ENCODE measurements at places on chromosomes 2 and 18.

- H3K27ac ChIP-seq, result no peak overlapping the region
- H3K27me3 ChIP-seq, result no peaks in the 10 kb centered on the region
- no peaks in the 10 kb centered on the region for H3K36me3 ChIP-seq
- no peaks in the 10 kb centered on the region for H3K4me1 ChIP-seq
- no peak for DNase-seq
Measured at GRCh38 chr2:212901604-212902275, 249.7 kb downstream of the IKZF2 start.

DNA sequence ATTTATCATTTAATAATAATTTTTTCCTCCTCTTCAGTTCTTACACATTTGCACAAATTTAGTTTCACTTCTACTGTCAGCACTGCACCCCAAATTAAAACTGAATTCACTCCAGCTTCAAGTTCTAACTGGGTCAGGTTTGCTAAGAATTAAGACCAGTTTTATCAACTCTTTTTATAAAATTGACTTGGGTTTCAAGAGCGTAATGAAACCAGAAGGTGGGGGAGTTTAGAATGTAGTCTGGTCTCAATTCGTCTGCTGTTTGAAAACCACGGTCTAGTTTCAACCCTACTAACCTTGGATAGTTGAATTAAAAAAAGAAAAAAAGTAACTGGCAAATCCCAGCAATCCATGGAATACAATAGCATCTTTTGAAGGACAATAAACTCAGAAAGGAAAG lies 14.3 kb upstream of the CTLA4 start:
- H3K36me3 ChIP-seq, result no peaks in the 10 kb centered on the region
- no peak overlapping the region for H3K4me3 ChIP-seq
- H3K4me1 ChIP-seq, result no peaks in the 10 kb centered on the region
- DNase-seq, result no peak
- H3K27ac ChIP-seq, result no peak overlapping the region
- no peaks in the 10 kb centered on the region for H3K27me3 ChIP-seq

- H3K4me1 ChIP-seq, result no peaks in the 10 kb centered on the region
- DNase-seq, result no peak
- H3K27ac ChIP-seq, result no peak overlapping the region
- no peak overlapping the region for H3K4me3 ChIP-seq
Measured at GRCh38 chr2:70546376-70546775, 7.2 kb downstream of the TGFA start.

DNA sequence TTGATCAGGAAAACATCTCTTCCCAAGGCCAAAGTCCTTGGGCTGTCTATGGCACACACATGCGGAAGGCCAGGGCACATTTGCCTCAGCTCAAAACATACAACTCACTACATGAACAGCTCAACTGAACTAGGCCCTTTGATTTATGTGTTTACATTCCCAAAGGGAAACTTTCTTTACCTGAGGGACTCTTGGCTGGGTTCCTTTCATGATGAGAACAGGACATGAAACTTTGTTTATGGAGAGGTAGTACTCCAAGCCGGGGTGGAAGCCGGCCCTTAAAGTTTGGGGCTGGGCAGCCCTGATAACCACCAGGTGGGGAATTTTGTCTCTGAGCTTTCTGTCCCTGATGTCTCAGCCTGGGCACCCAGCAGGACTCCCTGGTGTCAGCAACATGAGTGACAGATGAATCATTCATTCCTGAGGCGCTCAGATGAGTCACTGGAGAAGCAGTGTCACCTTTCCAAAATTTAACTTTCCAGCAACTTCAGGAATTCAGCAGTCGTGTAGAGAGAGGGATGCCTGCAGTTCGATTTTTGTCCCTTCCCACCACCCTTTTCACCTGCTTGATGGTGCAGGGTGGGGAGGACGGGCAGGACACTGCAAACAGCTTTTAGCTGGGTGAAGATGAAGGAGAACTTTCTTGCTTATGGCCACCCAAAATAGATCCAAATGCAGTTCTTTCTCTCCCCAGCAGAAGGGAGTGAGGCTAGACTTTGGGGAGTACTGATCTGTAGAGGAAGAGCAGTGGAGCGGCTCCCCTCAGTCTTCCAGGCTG lies 331.6 kb downstream of the DYSF start:
- no peaks in the 10 kb centered on the region for H3K27me3 ChIP-seq
- H3K36me3 ChIP-seq, result no peaks in the 10 kb centered on the region
- no peaks in the 10 kb centered on the region for H3K4me1 ChIP-seq
- no peak overlapping the region for H3K27ac ChIP-seq

DNA sequence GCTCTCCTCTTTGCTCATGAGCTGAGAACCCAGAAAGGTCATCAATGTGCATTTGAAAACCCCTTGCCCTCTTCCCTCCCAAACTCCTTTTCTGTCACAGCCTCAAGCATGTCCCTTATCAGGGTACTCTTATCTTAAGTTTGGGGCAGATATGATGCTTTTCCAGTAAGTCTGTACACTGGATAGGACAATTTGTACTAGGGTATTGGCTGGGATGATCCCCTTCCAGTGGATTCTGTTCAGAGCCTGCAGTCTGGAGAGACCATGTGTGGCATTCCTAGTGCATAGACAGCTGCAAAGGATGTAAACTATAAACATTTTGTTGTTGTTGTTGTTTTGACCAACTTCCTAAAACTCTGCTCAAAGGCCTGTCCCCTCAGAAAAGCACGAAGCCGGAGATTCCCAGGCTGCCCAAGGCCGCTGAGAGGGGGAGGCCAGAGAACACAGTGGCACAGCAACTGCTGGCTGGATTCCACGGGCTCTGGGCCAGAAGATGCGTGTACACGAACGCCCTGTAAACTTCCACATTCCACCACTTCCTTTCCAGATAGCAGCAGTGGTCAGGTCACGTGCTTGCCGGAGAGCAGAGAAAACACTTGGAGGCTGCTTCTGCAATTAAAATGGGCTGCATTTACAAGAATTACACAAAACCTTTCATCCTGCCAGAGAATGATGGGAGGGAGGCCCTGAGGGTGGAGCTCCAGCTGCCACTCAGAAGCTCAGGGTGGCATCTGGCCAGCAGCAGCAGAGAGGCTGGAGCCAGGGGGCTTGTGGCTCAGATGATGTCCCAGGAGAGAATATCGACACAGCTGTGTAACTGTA lies 42.1 kb downstream of the BMP10 start:
- no peaks in the 10 kb centered on the region for H3K36me3 ChIP-seq
- H3K4me3 ChIP-seq, result no peak overlapping the region
- no peaks in the 10 kb centered on the region for H3K27me3 ChIP-seq
- peaks cover 4% of the 10 kb centered on the region for H3K4me1 ChIP-seq

All from right lobe of liver (tissue), 6 donors.